Activated gamma-delta T cell treated with anti-CD3 and anti-CD28 coated beads, Interleukin-2, amount 50 U/mL, for 16 hours (primary cell): ENCODE measurements at places on chromosomes 2 and 18.
A peak's percentile ranks its signal among the peaks of the same experiment; 100 is the strongest.

DNA sequence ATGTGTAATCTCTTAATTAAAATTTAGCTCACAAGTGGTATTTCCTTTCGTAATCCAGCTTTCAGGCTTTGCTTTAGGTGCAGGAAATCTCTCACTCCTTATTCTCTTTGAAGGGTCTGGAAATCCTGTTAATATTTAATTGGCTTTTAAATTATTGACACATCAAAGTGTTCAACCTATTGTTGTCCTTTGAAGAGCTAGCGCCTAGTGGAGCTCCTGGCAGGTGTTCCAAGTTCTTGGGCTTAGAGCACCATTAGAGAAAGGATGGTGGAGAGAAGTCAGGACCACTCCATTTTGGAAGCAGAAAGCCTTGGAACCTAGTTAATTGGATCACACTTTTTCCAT, 92.4 kb downstream of the CABLES1 start:
- no peak for DNase-seq

GRCh38 chr2:134079373-134079772, 174.5 kb upstream of the MGAT5 start:
- no peak for DNase-seq

DNA sequence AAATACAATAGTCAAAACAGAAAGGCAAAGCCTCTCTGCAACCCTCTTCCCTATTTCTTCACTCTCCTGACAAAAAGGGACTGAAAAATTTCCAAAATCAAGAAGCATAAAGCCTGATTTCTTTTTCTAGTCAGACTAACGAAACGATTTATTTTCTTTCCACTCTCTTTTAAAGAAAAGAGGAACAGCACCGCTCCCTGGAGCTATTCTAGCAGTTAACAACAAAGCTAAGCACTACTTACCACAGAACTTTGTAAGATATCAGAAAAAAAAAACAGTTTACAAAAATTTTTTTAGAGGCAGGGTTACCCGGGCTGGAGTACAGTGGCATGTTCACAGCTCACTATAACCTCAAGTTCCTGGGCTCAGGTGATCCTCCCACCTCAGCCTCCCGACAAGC, 14.4 kb upstream of the FHL2 start:
- no peak for DNase-seq

- DNase-seq, result no peak
Measured at GRCh38 chr2:96103761-96104486, 12.4 kb downstream of the ADRA2B start.

GRCh38 chr2:128359841-128360240, 41.2 kb upstream of the HS6ST1 start:
- no peak for DNase-seq

GRCh38 chr2:235005603-235006259, 53.9 kb downstream of the SH3BP4 start:
- no peak for DNase-seq

DNA sequence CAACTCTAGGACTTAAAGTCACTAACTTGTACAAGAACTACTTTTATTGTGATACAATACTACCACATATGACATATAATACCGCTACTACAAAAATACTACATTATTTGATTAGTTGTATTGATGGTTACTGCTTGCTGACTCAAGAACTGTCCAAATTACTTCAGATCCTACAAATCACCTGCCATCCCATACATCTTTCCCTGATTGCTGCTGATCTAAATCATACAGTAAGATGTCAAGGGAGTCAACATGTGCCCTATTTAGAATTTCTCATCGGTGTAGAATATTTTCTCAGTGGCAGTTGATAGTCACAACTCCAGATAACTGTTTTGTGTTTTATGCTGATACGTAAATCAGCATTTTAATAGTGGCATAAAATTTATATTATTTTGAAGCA, 161.0 kb upstream of the DSEL start:
- DNase-seq, result no peak

DNA sequence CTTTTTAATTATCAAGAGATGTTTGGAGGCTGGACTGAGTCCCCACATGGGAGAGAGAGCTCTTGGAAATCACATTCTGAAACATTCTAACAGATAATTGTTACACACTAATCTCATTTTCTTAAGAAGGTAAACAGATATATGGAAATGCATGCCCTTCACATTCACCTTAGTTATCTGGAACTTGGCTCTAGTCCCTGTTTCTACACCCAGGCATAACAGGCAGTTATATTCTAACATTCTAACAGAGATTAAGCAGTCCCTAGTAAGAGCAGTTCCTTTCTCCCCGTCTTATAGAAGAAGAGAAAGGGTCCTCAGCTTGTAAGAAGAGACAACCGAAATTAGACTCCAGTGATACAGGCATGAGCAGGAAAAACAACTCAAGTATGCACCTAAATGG, 385.4 kb downstream of the SOX11 start:
- no peak for DNase-seq

DNA sequence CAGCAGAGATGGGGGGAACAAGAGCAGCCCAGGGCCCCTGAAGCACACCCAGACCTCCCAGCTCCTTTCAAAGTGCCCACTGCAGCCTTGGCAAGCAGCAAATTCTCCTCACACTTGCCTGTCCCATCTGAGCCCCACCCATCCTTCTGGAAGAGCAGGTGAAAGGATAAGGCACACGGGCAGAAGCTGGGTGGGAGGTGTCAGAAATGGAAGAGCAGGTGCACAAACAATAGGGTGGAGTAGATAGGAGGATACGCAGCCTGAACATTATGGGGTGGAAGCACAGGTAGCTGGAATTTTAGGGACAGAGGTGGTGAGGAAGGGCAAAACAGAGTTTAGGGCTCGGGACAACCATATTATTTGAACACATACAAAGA, 69.2 kb downstream of the TNS1 start:
- no peak for DNase-seq

GRCh38 chr2:40230707-40231432, 221.0 kb downstream of the SLC8A1 start:
- no peak for DNase-seq

DNA sequence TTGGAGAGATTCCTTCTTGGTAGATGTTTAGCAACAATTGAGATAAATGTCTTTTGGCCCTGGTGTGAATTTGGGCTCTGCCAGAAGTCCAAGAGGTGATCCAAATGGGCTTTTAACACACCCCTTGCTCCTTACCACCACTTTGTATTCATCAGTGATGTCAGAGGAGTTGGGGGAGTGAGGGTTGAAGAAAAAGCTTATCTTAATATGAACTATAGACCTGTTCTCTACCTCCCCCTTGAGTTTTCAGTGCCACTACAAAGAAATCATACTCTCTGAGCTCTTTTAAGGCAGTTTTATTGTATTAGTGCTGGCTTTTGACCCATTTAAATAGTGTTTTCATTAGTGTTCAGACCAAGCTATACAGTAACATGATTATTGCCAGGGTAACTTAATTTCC, 229.1 kb downstream of the PHLPP1 start:
- no peak for DNase-seq

- no peak for DNase-seq
Measured at GRCh38 chr2:40259900-40260299, 192.0 kb downstream of the SLC8A1 start.

DNA sequence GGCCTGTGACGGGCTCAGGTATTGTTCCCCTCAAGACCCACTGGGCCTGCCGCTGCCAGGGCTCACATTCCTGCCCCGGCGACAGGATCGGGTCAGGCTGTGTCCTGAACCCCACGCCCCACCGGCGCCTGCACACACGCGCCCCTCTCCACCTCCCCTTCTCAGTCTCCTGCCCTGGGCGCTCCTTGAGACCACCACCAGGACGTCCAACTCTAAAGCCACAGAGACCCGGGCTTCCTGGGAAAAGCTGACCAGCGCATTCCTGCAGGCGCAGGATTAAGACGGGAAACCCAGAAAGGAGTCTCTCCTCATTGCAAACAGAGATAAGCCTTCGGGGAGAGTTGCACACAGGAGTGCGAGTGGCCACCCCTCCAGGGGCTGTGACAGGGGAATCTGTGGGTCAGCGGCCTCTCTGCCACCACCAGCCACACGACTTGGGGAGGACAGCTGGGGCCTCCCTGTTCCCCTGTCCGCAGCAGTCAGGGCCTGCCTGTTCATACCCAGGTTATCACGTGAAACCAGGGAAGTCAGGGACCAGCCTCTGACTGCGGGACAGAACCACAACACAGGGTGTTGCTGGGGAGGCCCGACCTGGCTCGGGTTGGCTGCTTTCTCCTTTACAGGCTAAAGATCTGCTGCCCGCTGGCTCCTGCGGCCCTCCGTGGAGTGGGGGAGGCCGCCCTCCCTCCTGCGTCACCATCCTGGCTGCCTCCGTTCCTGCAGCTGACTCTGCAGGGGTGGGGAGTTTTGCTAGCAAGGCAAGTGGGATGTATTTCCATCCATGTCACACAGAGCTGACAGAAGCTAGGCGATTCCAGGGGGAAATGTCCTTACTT, 88.8 kb downstream of the ZCCHC2 start:
- no peak for DNase-seq

- DNase-seq, result peak; percentile 7
Measured at GRCh38 chr2:88692187-88692586, 714 bp downstream of the RPIA start.

- DNase-seq, result no peak
Measured at GRCh38 chr2:233168445-233168844, 83.0 kb upstream of the ATG16L1 start.

- DNase-seq, result no peak
Measured at GRCh38 chr2:114400890-114401289, 41.6 kb upstream of the DPP10 start.

DNA sequence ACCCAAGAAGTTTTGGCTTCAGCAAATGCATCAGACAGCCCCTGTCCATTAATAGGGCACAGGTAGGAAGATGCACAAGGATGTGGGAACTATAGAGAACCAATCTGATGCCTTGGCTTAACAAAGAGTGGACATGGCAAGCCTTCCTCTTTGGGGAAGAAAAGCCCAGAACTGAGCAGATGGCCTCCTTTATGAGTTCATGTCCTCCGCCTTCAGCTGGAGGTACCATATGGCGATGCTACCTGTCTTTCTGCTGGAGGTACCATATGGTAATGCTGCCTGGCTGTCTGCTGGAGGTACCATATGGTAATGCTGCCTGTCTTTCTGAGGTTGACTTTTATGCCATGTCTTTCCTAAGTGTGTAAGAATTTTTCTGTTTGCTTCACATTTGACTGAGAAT, 6.0 kb downstream of the RETREG2 start:
- no peak for DNase-seq

DNA sequence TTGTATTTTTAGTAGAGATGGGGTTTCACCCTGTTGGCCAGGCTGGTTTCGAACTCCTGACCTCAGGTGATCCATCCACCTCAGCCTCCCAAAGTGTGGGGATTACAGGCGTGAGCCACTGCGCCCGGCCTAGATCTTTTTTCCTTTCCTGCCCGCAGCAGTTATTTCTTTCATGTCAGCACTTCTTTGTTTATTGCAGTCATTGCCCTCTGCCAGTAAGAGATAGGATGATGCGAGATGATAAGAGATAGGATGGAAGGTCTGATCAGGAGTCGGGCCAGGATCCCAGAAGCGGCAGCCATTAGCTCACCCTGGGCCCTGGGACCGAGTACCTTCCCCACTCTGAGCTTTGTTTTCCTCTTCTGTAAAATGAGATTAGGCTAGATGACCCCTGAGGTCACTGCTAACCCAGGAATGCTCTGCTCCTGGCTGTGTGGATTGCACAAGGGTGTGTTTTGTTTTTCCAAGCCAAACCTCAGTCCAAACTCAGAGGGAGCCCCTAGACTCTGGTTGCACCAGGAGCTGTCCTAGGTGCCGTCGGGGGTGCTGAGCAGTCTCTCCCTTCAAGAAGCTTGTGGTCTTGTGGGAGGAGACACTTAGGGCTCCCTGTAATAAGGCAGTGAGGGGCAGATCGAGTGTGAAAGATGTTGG, 63.3 kb downstream of the LPIN1 start:
- DNase-seq, result no peak

DNA sequence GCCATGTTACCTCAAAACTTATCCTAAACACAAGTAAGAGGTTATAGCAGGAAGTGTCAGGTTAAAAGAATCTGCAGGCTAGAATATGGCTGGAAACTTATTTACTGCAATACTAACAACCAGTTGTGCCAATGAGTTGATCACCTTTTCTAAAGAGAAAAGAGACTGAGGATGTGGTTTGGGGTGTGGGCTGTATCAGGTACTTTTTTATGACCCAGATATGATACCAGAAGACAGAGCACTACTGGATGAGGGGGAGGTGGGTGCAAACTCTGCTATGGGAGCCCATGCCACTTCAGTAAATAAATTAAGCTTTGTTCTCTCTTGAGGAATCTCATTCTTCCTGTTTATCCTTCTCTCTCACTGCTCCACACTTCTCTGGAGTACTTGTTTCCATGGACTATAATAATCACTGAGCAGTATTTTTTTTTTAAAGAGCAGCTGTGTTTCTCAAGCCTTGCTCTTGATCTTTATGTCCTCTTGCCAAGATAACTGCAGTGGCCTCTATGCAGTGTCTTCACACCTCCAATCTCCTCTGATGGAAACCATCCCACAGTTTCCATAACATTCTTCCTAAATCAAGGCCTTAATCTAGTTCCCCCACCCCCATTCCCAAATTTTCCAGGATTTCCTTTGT, 51.2 kb upstream of the NOSTRIN start:
- peak; percentile 4 for DNase-seq

DNA sequence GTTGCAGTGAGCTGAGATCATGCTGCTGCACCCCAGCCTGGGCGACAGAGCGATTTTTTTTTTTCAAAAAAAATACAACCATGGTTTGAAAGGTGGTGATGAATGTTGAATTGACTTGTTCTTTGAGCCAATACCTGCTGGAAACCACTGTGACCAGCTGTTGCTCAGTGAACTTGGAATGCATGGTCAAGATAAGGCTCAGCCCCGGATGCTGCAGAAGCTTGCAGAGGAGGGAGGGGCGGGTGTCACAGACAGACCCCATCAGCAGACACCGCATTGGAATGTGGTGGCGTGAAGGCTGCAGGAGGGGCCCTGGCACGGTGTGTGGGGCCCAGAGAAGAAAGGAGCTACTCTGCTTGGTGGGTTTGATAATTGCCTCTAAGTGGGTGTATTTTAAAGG, 91.6 kb downstream of the ITGB1BP1 start:
- DNase-seq, result no peak

DNA sequence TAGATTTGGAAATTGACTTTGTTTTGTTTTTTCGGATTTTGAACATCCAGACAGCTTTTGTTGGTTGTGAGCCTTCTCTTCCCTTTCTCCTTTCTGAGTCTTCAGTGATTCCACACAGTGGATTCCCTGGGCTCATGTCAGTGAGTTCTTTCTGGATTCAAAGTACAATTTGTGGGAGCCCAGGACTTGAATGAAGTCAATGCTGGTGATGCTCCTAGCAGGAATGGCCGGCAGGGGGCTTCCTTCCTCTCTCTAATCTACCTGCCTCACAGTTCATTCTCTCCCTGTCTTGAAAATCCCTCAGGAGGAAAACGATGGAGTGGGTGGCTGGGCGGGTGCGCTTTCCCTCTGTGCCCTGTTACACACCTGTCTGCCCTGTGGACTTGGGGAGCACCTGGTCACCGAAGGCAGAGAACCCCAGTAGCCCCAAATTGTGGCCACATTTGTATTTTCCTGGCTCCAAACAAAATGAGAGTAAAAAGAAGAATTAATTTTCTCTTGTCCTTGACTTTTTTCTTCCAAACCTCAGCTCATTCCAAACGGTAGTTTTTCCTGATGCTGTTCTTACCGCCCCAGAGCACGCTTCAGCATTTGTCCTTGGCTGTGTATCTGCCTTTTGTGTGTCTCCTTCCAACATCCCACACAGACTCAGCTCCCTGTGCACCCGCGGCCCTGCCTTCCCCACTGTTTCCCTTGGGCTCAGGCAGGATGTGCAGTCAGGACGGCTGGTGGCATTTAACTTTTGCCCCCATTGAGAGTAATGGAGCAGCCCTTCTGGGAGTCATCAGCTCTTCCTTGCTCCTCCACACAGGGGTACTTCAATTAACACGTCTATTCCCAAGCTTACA, 86.6 kb downstream of the MARCO start:
- no peak for DNase-seq
